IMR-90 (cell line): ENCODE measurements at places on chromosomes 7 and 10. TPM values are rescaled to one million over a fixed set of nuclear protein-coding genes. Genes with fewer than 3 reads are reported as not detected.

The AKR1C4 gene
- total RNA-seq, result not detected in 2 replicates

The STAMBPL1 gene
- 28.1 and 32.8 TPM in 2 replicates for total RNA-seq

The OR2A12 gene
- not detected in 2 replicates for total RNA-seq

The PON1 gene
- total RNA-seq, result not detected in 2 replicates

The IQCE gene
- 5.0 and 6.7 TPM in 2 replicates for total RNA-seq

The PLPP4 gene
- 0.18 and 0.28 TPM in 2 replicates for total RNA-seq

The VSTM4 gene
- total RNA-seq, result 2.5 and 2.9 TPM in 2 replicates

The CARD11 gene
- total RNA-seq, result 0.18 and 0.28 TPM in 2 replicates
